ENCODE measurements at places on chromosomes 6 and 20. TPM values are rescaled to one million over a fixed set of nuclear protein-coding genes. Genes with fewer than 3 reads are reported as not detected.

- DNase-seq: peak; percentile 34
Observed at GRCh38 chr6:144215402-144215931, 65.2 kb downstream of the STX11 start.

GRCh38 chr6:151043944-151044343 is 178.4 kb downstream of the MTHFD1L start:
- DNase-seq: no peak

DNA sequence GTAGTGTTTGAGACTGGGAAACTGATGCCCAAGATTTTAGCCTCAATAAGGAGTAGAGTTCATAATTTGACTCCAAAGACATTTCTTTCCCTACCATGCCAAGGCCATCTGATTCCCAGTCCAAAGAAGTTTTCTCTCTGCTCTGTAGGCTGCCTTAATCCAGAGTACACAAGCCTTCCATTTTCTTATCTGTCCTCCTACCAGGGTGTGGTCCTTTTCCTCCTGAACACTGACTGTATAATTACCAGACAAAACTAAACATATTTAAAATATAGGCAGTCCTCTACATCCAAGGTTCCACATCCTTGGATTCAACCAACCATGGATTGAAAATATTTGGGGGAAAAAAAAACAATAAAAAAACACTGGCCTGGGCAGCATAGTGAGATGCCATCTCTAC is 108.4 kb downstream of the SLC16A10 start:
- DNase-seq: no peak

DNA sequence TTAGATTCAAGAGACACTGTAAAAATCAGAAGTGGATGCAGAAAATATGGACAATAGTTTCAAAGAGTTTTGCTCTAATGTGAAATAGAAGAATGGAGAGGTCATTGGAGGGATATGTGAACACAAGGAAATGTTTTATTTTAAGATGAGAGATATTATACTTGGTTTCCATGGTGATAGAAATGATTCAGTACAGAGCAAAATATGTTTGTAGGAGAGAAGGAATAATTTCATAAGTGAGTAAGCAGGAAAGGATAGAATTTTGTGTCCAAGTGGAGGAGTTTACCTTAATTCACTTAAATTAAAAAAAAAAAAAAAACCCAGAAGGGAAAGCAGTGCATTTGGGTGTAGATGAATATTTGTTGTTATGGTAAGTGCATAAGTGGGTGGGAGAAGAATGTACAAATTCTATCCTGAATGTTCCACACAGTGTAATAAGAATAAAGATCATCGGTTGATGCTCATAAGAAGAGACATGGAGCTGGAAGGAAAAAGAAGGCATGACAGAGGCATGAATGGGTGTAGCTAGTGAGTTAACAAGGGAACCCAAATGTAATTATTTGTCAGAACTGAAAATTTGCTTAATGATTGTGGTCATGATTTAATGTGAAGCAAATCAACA is 688.9 kb upstream of the GJE1 start:
- DNase-seq: no peak

DNA sequence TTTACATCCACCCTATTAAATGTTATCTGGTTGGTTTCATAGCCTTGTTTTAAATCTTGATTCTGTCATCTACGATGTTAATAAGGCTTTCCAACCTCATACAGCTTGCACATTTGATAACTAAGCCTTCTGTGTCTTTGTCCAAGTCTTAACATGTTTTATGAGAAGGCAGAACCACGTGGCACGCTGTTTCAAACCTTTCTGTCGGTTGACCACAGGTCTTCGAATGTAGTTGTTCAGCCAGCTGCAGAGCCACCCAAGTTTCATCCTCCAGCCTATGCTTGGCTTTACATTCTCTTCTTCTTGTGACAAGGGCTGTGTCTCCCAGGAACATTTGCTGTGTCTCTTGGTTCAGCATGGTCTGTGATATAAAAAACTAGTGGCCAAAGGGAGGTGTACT is 15.7 kb upstream of the SGK2 start:
- no peak for DNase-seq

DNA sequence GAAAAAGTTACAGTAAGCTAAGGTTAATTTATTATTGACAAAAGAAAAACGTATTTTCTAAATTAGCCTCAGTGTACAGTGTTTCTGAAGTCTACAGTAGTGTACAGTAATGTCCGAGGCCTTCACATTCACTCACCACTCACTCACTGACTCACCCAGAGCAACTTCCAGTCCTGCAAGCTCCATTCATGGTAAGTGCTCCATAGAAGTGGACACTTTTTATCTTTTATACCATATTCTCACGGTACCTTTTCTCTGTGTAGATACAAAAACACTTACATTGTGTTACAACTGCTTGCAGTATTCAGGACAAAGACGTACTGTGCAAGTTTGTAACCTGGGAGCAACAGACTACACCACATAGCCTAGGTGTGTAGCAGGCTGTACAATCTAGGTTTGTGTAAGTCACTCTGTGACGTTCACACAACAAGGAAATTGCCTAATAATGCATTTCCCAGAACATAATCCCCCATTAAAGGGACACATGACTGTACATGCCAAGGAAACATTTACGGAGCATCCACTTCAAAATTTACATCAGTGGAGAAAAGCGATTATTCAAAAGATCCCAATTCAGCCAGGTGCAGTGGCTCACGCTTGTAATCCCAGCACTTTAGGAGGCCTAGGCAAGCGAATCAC is 133.4 kb downstream of the BANF2 start:
- DNase-seq: no peak

- no peak for DNase-seq
Observed at GRCh38 chr6:10268611-10269310, 146.1 kb downstream of the TFAP2A start.

DNA sequence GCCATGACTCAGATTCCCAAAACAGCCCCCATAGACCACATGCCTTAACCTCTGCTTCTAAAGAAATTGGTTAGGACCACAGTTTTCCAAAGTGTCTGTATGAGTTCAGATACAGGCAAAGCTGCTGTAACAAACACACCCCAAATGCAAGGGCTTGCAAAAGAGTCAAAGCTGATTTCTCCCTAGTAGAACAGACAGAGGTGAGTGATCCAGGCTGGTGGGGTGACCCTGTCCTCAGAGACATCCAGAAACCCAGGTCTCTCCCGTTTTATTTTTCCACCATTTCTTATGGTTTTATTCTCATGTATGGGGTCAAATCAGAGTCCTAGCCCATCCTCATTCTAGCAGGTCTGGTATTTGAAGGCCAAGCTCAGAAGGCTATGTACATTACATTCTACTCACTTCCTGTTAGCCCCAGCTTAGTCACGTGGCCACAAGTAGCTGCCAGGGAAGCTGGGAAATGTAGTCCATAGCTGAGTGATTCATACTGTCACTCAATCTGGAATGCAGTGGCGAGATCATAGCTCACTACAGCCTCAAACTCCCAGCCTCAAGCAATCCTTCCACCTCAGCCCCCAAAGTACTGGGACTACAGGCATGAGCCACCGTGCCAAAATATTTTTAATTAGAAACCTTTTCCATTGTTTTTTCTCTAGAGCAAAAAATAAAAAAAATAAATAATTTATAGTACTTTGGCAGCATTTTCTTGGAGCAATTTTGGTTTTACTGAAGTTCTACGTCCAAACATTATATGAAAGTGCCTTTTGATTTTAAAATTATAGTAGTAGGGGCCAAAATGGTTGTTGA is 175.2 kb downstream of the ZMYND8 start:
- no peak for DNase-seq

GRCh38 chr20:57964011-57964862 is 254.4 kb upstream of the PMEPA1 start:
- no peak for DNase-seq

GRCh38 chr6:32271429-32271828 is 47.6 kb upstream of the NOTCH4 start:
- no peak for DNase-seq

DNA sequence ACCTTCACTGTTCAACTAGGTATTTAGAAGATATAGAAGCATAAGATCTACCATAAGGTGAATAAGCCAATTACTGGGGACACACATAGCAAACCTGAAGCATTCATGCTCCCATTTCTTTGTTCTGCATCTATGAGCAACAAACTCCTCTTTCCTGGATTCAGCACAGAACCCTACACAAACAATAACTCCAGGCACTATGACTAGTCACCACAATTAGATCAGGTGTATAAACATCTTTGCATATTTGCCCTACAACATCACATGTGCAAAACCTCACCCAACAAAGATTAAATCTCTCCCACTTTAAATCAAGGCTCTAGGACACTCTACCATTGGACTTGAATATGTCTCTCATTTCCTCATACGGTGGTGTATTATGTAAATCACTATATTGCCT is 652.3 kb downstream of the EPHA7 start:
- no peak for DNase-seq

DNA sequence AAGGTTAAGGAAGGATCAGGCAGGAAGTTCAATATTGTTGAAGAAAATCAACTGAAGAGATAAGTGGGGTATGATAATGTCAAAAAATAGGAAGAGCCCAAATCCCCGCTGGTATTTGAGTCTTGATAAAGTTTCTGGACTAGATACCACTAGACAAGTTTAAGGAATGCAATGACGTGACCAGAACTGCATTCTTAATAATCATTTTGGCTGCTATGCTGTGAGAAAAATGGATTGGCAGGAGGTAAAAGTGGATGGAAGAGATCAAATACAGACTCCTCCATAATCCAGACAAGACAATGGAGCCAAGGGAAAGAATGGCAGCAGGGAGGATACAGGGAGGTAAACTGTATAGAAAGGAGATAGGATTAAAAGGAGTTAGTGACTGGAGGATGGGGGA is 128.2 kb downstream of the COL12A1 start:
- no peak for DNase-seq

DNA sequence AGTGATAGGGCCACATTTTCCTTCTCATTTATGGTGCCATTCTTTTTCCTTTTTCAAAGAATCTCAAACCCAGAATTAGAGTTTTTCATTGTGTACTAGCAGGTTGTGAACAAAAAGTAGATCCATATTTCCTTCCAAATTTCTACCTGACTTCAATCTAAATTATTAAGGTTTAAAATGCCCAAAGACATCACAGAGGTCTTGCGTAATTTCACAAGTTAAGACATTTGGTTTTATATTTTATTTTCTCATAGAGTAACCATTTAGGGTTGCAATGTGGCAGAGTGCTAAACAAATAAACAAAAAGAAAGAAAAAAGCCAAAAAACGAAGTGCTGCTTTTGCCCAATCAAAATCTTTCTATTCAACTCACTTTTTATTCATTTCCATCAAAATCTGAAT is 49.4 kb upstream of the MBOAT1 start:
- no peak for DNase-seq

DNA sequence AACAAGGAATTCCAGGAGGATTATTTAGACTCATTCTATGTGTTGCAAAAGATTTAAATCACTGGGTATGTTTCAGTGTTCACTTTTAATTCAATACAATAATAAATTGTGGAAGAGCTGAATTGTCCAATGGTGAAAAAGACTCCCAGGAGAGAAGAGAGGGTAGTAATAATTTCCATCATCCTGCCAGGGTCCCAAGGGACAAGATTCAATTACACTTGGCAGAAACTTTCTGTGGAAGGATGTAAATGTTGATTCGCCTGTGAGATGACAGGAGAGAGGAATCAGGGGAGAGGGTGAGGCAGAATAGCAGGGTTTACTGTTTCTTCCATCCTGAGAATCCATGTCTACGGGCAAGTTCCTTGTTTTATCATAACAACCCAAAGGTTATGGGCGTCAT is 342.7 kb downstream of the ESR1 start:
- no peak for DNase-seq

DNA sequence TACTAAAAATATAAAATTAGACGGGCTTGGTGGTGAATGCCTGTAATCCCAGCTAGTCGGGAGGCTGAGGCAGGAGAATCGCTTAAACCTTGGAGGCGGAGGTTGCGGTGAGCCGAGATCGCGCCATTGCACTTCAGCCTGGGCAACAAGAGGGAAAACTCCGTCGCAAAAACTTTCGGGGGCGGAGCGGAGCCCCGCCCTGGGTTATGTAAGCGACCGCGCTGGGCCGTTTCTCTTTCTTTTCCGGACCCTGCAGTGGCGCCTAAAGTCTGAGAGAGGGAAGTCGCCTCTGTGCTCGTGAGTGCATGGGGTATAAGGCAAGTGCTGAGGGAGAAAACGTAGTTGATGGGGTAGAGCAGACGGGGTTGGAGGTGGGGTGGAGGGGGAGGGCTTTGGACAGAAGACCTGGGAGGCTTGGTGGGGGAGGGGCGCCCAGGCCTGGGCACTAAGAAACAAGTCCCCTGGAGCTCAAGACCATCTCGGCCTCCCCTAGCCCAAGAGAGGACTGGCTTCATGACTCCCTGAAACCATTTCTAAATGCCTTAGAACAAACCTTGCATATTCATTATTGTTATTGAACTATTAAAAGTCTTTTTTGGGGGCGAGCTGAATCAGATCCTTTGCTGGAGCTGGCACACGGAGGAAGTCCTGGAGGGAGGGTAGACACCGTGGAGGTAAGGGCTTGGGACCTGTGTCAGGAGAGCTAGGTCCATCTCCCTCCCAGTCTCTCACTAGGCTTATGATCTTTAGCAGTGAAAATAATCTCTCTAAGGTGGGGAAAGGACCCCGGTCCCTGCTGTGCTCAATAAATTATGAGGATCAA is 2.7 kb upstream of the MICA start:
- DNase-seq: peak; percentile 72

DNA sequence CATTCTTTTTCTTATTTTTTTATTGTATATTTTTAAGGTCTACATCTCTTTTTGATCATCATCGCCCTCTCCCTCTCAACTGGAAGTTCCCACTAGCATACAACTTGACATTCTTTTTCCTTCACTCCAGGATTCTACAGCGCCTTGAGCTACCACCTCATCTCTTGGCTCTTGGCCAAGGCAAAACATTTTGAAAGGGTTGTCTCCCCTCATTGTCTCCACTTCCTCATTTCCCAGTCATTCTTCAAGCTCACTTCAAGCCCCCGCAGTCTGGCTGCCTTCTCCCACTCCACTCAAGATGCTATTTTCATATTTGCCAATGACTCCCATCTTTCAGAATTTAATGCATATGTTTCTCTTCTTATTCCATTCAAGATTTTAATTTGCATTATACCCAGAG is 63.0 kb downstream of the OPN5 start:
- no peak for DNase-seq

GRCh38 chr6:100261486-100261885 is 203.2 kb downstream of the SIM1 start:
- DNase-seq: no peak

MROH8 gene
- 4.9 TPM for polyA plus RNA-seq

JARID2 gene
- polyA plus RNA-seq: 16.2 TPM

WFDC2 gene
- not detected for polyA plus RNA-seq

CST9 gene
- polyA plus RNA-seq: not detected

PLG gene
- 1.0 TPM for polyA plus RNA-seq

UNC5CL gene
- polyA plus RNA-seq: 4.1 TPM

TSPYL4 gene
- polyA plus RNA-seq: 16.3 TPM

RRAGD gene
- 113 TPM for polyA plus RNA-seq

C20orf144 gene
- 0.12 TPM for polyA plus RNA-seq

Measured in hindlimb muscle (tissue), 1 donor.